Pancreas (tissue), 10 donors: ENCODE measurements at places on chromosomes 6 and 20. TPM values are rescaled to one million over a fixed set of nuclear protein-coding genes. Genes with fewer than 3 reads are reported as not detected.

DNA sequence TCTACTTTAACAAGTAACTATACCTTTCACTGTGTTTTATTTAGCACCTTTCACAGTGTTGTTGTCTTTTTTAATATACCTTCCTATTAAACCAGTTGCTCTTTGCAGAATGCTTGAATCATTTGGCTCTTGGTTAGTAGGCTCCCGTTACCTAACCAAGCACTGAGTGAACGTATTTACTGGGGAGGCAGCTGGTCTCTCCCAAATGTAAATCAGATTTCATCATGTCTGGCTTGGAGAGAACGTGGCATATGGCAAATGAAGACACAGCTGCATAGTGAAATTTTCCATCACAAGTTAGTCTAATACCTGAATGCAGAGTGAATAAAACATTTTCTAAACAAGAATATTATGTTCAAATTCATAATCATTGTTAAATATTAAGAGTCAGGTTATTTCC is 12.4 kb downstream of the HTR1E start:
- no peak for DNase-seq

DNA sequence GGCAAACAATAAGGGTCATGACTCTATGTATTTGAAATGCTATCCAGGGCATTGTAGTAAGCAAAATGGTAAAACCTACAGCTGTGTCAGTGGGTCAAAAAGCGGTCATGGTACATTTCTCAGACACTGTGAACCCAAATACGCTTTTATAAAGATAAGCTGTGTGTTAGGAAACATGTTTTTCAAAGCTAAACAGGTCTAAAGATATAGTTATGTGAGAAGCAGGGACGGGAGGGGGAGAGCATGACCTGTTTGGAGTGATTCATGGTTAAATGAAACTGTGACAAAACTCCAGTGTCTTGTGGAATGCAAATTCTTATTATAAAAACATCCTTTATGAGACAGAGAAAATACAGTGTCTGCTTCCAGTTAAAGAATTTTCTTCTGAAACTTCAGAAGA is 205.4 kb upstream of the BMP2 start:
- no peak for DNase-seq

- no peak for DNase-seq
These were observed 300.8 kb downstream of the PHF3 start for GRCh38 chr6:63936399-63936798.

GRCh38 chr6:35497571-35498421 is 917 bp upstream of the TEAD3 start:
- peak; percentile 41 for DNase-seq

DNA sequence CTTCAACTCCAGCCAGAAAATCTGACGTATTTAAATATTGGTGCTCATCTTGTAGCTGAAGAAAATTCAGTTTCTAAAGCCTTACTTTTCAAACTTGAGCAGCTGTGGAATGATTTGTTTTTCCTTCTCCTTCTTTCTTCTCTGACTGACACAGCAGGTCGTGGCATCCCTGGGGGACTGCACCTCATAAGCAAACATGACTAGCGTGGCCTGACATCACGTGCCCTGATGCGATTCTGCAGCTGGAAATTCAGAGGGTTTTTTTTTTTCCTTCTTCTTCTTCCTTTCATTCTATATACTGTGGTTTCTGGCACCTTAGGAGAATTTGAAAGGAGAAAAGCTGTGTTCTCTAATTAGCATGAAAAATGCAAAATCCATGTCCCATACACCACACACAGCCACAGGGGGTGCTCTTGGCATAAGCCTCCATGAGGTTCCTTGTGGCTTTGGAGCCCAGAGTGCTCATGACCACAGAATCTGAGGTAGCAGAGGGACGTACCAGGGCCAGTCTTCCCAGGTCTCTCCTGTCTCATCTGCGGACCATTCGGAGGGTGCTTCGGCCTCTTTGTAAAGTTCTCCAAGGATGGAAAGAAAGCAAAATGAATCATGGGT is 258.5 kb upstream of the CDH4 start:
- no peak for DNase-seq

DNA sequence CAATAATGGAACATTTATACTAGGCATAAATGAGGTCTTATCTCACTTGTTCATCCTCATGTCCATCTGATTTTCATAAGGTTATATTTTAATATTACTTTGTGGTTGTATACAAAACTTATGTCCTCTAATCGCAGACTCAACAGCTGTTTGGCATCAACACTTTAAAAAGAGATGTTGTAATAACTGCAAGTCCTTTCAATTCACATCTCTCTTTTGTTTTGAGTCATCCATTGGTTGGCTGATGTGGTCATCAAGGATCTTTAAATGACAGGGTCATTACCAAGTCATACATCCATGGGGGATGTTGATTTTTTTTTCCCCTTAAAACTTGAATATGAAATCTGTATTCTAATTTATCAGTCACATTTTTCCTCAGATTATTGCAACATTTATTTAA is 299.4 kb upstream of the NRSN1 start:
- no peak for DNase-seq

DNA sequence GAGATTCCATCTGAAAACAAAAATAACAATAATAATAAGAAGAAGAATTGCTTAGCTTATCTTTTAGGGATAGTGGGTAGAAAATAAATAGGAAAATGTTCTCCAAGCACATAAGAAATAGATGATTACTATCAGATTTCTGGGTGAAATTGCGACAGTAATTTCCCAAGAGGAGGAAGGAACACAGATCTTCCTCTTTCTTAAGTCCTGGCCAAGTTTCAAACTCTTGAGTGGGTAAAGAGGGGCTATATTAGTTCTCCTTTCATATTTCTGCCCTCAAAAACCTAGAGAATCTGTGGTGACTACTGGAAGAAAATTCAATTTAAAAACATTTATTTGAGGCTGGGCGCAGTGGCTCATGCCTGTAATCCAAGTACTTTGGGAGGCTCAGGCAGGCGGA is 63.7 kb downstream of the PHACTR2 start:
- DNase-seq = no peak

- DNase-seq = no peak
These were observed 68.3 kb downstream of the MMS22L start for GRCh38 chr6:97214671-97215070.

- DNase-seq = no peak
These were observed 12.1 kb downstream of the TJAP1 start for GRCh38 chr6:43489277-43490072.

- DNase-seq = no peak
These were observed 88.4 kb downstream of the HACE1 start for GRCh38 chr6:104771258-104771832.

- DNase-seq = no peak
These were observed 73.2 kb downstream of the RSPO3 start for GRCh38 chr6:127191716-127192115.

DNA sequence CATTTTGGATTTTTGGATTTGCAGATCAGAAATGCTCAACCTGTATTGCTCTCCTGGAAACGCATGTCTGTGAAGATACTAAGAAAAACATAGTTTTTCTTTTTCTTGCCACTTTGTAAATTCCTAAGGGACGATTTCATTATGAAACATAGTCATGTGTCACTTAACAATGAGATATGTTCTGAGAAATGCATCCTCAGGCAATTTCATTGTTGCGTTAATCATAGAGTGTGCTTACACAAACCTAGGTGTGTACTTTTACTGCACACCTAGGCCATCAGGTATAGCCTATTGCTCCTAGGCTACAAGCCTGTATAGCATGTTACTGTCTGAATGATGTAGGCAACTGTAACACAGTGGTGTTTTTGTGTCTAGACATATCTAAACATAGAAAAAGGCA is 13.4 kb upstream of the THEMIS start:
- DNase-seq = no peak

GRCh38 chr6:139625998-139626975 is 251.8 kb upstream of the CITED2 start:
- DNase-seq = no peak

- no peak for DNase-seq
These were observed 68.5 kb downstream of the SH3BGRL2 start for GRCh38 chr6:79699606-79700005.

DNA sequence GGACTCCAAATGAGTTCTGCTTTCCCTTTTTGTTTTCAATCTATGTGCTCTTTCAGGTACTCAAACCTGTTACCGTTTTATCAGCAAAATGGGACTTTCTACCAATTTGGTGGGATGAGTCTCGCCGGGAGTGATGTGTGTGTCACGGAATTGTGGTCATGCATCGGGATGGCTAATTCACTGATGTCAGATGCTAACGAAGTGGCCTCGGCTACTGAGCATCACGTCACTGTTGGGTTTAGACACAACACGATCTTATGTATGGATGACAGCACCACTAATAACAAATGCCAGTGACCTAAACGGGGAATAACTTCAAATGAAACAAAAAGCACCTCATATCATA is 1.6 kb upstream of the PCK1 start:
- DNase-seq = no peak

- no peak for DNase-seq
These were observed 276.7 kb downstream of the ADGRB3 start for GRCh38 chr6:68911811-68912210.

DNA sequence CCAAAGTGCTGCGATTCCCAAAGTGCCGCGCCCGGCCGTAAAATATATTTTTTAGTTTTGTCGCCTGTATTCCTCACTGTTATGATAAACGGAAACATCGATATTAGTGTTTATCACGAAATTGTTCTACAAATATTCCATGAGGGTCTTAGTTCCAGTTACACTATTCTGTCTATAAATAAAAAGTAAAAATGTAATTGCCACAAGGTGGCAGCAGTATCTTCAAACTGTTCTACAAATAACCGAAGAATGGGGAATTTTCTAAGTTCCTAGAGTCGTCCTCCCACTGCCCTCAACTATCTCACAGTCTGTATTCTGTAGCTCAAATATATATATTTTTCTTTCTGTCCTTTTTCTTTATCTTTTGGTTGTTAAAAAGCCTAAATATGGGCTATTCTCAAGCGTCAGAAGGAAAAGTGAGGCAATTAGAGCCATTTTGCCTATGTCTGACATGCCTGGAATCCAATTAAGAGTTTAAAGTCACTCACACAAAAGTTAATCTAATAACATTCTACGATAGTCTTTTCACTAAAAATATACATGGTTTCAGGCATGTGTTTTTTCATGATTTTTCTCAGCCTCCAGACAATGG is 14.2 kb upstream of the FAM162B start:
- DNase-seq = no peak

- DNase-seq = no peak
These were observed 41.8 kb downstream of the WDR27 start for GRCh38 chr6:169659820-169660610.

DNA sequence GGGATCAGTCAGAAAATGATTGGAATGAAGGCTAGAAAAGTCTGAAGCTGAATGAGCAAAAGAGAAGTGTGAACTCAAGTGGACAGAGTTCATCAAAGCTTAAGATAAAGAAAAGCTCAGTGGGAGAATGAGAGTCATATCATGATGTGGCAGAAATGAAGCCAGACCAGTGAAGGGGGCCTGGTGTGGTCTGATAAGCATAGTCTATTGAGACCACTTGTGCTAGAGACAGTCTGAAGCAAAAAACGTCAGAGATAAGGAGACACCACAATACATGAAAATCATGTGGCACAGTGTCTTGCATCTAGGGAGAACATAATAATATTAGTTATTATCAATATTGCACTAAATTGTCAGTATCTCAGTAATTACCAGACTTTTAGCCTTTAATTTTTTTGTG is 601.5 kb downstream of the UTRN start:
- DNase-seq = no peak

DNA sequence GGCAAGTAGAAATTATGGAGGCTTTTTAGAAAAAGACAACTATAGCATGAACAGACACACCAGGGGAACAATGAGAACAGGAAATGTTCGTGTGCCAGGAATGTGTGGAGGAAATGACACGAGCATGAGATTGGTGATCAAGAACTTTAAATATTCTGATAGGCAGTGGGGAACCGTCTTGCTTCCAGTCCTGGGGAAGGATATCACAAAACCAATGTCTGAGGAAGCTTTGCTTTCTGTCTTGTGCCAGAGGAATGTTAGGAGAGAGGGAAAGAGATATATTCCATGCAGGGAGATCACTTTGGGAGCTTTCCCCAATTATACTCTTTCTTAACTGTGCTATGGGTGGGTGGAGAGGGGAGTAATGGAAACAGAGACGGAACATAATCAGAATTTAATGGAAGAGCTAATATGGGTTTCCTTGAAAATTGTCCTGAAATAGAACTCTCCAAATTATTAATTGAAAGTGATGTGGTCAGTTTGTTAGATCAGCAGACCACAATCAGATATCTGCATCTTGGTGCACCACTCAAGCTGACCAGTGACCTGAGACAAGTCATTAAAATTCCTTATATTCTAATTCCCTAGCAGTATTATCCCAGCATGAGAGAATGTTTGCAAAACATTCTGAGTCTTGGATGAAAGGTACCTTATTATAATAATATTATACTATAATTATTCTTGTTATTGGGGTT is 178.2 kb downstream of the SOX4 start:
- no peak for DNase-seq

DNA sequence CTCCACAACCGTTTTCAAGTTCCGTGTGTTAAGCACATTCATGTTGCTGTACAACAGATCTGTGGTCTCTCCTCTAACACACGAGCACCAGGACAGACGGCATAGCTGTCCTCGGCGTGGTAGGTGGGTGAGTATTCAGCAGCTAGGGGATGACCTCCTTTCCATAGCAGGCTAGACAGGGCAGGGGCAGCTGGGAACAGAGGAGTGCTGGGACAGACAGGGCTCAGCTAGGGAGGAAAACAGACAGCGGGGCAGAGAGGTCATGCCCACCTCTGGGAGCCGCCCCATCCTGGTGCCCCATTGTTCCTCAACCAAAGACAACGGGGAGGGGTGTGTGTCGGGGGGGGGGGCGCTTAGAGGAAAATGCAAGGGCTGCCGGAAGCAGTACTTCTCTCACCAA is 271.5 kb upstream of the FOXQ1 start:
- peak; percentile 6 for DNase-seq

The CLPSL2 gene
- total RNA-seq = 1.4 TPM

The AK9 gene
- total RNA-seq = 4.7 TPM

The ANKS1A gene
- 10.7 TPM for total RNA-seq

The FNDC1 gene
- total RNA-seq = 0.88 TPM

The SCRT2 gene
- 0.04 TPM for total RNA-seq

The ELOVL4 gene
- 0.34 TPM for total RNA-seq

The MOG gene
- total RNA-seq = not detected

The FBXL4 gene
- total RNA-seq = 11.5 TPM

The TMEM170B gene
- 2.3 TPM for total RNA-seq

The PACRG gene
- total RNA-seq = 5.8 TPM

The SPATS1 gene
- not detected for total RNA-seq

The SRC gene
- total RNA-seq = 32.1 TPM

The STMN3 gene
- total RNA-seq = 5.8 TPM
